NCI-H146 (cell line): ENCODE measurements at places on chromosomes 4 and X.
A peak's percentile ranks its signal among the peaks of the same experiment; 100 is the strongest.

DNA sequence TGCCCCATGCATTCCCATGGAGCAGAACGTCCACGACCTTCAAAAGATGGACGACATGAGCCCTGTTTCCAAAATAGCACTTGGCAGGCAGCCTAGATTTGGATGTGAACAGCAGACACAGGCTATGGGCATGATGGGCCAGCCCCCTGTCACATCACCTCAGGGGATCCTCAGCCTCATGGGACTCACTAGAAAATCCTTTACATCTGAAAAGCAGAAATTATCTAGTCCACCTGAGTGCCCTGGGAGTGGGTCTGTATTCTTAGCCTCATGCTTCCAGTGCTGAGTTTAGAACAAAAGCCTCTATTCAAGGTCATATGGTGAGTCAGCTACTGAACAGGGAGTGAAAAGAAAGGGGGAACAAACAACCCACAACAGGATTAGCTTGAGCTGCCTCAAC, 35.8 kb downstream of the GRIA3 start:
- DNase-seq, result no peak

GRCh38 chrX:127782904-127783303, 269.3 kb downstream of the ACTRT1 start:
- no peak for DNase-seq

DNA sequence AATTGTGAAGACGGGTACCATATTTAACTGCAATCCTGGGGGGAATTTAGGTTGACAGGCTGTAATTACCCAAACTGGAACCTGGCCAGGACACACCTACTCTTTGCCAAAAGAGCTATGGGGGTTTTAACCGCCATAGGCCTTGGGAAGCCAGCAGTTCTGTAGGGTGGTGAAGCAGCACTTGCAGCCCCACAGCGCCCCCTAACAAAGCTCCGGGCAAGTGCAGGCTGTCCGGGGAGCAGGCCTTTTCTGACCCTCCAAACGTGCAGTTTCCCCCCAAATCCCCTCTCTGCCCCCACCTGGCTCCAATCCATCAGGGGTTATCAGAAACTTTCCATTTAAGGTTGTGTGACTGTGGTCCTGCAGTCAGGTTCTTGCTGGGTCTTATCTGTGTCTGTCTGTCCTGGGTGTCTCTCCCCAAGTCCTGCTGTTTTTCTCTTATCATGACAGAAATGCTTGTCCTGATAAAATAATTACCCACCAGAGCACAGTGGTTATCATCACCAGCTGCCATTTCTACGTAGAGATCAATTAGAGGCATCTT, 350.9 kb downstream of the MID1IP1 start:
- DNase-seq, result peak; percentile 85

GRCh38 chr4:304969-305680, at the start of gene ZNF732:
Gene ZNF732, minus strand, starts transcription at chr4:305474. Its CDS starts 164 bp downstream, at chr4:305310.
- no peak for DNase-seq

DNA sequence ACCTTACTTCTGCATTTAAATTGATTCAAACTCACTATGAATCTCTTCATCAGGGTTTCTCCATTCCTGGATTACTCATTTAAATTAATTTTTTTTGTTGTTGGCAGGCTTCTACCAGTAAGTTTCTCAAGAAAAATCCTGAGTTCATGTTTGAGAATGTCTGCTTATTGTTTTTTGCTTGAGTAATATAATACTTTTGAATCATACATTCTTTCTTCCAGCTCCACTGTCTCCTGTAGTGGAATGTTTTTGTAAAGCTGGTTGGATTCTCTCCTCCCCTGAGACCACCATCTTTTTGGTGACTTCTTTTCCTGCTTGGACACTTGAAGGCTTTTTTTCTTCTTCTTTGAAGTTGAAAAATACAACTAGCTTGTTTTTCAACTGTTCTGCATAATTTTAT, 4.3 kb upstream of the MID1IP1 start:
- no peak for DNase-seq

GRCh38 chr4:122531514-122531913, 75.0 kb upstream of the IL2 start:
- DNase-seq, result no peak

- peak; percentile 89 for DNase-seq
Observed at GRCh38 chrX:74536152-74536831, 78.1 kb downstream of the RLIM start.

- no peak for DNase-seq
Observed at GRCh38 chrX:77061545-77061944, 385.6 kb upstream of the FGF16 start.

- peak; percentile 66 for DNase-seq
Observed at GRCh38 chr4:81314196-81314896, 99.3 kb upstream of the PRKG2 start.

GRCh38 chr4:102196221-102196620, 149.1 kb downstream of the SLC39A8 start:
- no peak for DNase-seq

- no peak for DNase-seq
Observed at GRCh38 chrX:85065512-85066198, 62.0 kb downstream of the APOOL start.

DNA sequence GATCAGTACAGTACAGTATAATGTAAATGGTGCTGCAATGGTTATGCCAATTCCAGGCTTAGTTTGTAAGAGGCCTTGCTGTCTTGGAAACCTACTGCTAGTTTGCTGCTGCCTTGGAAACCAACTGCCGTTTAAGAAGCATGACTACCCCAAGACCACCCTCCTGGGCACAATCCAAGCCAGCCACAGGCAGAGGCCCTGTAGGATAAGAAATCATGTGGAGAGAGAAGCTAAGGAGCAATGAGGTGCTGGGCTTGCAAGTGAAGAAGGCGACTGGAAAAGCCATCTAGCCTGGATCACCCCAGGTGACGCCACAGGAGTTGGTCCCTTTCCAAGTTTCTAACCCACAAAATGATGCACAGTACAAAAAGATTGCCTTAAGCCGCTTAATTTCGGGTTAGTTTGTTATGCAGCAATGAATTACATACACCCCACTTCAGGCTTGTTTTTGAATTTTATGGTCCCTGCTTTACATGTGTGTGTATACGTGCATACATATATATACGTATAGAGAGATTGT, 16.9 kb downstream of the ZFP42 start:
- DNase-seq, result no peak

GRCh38 chr4:68883870-68884269, 67.7 kb downstream of the UGT2A3 start:
- DNase-seq, result no peak

GRCh38 chr4:103484521-103484920, 235.3 kb downstream of the TACR3 start:
- no peak for DNase-seq

GRCh38 chr4:73788411-73788810, 48.0 kb downstream of the CXCL8 start:
- no peak for DNase-seq

DNA sequence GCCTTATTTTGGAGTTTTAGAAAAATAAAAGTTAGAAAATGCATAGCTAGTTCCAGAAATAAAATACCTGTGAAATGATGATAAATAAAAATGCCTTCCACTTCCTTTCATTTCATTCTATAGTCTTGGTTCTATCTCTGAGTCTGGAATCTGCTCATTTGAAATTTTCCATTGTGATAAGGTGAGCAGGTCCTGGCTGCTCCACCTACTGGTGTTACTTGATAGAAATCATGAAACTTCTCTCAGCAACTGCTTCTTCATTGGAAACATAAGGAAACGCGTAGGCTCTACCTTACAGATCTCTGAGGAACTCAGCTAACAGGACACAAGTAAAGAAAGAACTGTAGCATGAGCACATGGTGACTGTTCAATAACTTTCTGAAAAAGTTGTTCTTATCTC, 141.8 kb downstream of the DCHS2 start:
- DNase-seq, result no peak

- DNase-seq, result peak; percentile 86
Observed at GRCh38 chr4:15479089-15479912, 9.6 kb downstream of the CC2D2A start.

GRCh38 chr4:12573716-12574115, 910.4 kb downstream of the RAB28 start:
- DNase-seq, result no peak

DNA sequence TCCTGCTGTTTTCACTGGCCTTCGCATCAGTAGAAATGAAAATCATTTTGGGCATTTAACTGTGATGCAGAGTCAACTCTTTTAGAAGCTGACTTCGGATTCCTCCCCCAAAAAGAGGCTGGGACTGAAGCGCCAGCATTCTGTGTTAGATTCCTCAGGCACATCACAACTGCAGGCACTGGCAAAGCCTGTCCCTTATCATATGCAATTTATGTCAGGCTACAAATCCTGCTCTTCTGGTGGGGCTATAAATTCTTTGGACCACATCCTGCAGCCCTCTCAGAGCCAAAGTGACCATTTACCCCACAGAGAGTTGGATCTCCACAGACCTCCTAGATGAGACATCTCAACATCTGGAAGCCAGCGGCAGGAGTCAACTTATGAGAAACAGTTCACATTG, 138.4 kb downstream of the CBR4 start:
- DNase-seq, result no peak

GRCh38 chrX:21490341-21490740, 116.1 kb downstream of the CNKSR2 start:
- no peak for DNase-seq

DNA sequence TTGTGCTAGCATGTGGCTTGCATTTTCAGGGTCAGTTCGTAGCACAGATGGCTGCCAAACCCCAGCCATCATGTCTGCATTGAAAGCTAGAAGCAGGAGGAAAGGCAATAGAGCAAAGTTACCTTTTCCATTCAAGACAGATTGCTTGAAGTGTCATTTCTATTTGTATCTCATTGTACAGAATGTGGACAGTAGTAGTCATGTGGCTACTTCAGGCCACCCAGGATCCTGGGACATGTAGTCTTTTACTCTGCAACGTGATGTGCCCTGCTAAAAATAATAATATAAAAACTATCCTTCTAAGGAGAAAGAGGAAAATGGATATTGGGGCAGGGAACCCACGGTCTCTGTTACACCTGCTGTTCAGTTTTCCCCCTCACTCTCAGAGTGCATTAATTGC, 118.4 kb downstream of the RAPGEF2 start:
- DNase-seq, result no peak

GRCh38 chr4:113673450-113673849, 88.1 kb downstream of the CAMK2D start:
- peak; percentile 3 for DNase-seq

DNA sequence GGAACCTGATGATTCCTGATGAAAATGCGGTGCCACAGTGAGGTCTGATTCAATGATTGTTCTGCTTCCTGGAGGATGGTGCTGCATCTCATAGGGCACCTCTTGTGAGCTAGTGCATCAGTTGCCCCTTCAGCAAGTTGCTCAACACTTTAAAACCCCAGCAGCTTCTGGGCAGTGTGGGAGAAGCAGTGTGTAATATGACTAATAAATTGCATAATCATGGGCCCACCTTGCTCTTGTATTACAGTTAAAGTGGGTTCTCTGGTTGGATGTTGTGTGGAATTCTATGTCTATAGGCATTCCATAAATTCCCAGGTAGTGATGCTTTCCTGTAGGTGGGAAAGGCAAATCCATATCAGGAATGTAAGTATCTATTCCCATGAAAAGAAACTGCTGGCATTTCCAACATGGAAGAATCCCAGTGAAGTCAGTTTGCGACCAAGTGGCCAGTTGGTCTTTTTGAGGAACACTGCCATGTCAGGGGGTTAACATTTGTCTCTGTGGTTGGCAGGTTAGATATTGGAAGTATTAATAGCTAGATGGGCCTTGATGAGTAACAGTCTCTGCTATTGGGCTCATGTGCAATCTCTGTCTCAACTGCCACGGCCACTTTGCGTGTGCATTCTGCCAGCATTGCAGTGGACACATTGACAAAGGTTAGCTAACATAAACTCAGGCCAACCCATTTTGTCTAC, 121.1 kb upstream of the OTUD4 start:
- DNase-seq, result no peak

DNA sequence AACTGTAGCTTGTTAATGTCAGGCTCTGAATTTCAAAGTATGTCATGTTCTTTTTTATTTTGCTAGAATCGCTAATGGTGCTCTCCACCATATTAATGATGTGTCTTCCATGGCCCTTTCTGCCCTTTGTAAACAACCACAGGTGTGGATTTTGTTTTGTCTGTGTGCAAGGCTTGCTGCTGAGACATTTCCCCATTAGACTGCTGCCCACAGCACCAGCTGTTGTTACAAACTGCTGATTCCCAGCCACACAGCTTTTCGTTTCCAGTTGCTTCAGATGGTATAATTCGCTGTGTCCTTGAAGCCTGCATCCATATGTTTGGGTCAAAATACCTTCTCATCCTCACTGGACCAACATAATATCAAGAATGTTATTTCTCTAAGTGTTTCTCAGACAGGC, 32.8 kb downstream of the KCNIP4 start:
- DNase-seq, result no peak

DNA sequence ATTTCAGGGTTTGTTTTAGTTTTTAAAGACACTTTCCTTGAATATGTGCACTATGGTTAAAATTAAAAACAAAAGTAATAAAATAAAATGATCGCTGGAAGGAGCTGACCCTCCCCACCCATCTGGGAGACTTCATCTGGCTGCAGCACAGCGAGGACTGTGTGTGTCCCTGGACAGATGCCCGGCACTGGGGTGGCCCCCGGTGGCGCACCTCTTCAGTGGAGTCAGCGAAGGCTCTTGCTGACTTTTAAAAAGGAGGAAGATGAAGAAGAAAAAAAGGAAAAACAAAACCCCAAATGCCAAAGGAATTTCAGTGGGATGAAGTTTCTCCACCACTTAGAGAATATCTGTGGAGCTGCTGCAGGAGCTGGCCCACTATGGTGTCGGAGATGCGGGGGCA, 5.4 kb upstream of the ADGRG4 start:
- no peak for DNase-seq

DNA sequence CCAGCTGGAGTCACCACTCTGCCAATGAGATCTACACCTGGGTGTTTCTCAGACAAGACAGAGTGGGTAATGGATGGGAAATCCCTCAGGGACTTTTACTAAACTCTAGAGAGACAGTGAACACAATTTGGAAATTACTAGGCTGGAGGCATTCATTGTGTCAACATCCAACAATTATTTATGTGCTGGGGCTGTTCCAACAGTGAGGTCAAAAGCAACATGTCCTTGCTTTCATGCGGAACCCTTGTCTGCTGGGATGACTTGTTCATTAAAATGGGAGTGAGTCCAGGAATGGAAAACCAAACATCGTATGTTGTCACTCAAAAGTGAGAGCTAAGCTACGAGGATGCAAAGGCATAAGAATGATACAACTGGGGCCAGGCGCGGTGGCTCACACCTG, 54.0 kb downstream of the DRD5 start:
- no peak for DNase-seq

- no peak for DNase-seq
Observed at GRCh38 chr4:24557026-24558025, 27.0 kb downstream of the DHX15 start.

GRCh38 chrX:43910012-43910411, 27.8 kb upstream of the MAOB start:
- no peak for DNase-seq

GRCh38 chr4:71607780-71608677, 175.8 kb downstream of the GC start:
- DNase-seq, result no peak

- no peak for DNase-seq
Observed at GRCh38 chr4:129371926-129372325, 276.0 kb downstream of the C4orf33 start.

GRCh38 chrX:47879463-47879862, 42.8 kb downstream of the ZNF81 start:
- DNase-seq, result no peak
